ENCODE measurements at places on chromosomes 2 and 18.

DNA sequence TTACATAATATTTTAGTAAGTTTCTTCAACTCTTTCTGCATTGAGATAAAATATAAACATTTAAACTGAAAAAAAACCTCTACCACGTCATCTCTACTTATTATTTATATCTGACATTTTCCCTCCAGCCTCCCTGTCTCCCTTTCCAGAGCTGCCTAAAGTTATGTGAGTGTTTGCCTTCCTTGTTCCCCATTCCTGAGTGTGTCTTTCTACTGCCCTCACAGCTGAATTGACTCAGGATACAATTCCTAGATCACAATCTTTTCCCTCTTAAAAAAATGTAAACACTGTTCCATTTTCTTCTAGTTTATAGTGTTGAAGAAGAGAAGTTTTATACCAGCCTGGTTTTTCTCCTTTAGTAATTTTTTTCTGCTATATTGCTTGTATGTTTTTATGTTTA is 5.3 kb downstream of the TRPM8 start:
- DNase-seq = no peak

DNA sequence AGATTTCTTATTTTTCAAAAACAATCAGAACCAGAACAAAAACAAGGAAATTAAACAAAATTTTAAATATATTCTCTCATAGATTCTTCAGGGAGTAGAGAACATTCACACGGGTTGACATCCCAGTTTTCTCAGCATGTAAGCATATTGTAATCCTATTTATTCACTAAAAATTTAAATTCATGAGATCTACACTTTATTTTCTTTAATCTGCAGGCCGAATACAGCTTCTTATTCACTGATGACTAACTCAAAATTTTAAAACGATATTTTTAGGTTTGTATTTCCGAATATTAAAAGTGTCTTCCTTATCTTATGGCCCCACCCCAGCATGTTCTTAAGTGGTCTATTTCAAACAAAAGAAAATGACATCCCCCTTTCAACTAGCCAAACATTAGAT is 262.4 kb downstream of the MEIS1 start:
- DNase-seq = no peak

DNA sequence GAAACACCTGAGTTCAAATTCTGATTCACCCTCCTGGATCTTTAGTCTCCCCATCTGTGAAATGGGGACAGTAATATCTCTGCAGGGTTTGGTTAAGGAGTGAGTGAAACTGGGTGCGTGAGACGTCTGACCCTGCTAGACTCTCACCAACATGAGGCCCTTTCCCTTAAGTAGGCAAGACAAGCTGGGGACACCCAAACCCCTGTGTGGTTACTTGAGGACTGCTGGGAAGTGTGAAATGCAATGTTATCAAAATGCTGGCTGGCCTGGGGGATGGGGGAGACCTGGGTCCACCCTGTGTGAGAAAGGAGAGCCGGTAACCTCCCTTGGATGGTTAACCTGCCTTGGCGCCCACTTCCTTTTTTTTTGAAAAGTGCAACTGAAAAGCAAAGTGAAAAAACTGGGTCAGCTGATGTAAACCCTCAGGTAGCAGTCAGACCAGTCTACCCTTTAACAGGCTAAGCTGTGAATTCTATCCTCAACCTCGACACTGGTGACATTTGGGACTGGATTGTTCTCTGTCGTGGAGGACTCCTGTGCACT is 82.3 kb downstream of the INPP5D start:
- DNase-seq = no peak

- no peak for DNase-seq
Observed at GRCh38 chr2:147818741-147819140, 26.1 kb upstream of the ACVR2A start.

DNA sequence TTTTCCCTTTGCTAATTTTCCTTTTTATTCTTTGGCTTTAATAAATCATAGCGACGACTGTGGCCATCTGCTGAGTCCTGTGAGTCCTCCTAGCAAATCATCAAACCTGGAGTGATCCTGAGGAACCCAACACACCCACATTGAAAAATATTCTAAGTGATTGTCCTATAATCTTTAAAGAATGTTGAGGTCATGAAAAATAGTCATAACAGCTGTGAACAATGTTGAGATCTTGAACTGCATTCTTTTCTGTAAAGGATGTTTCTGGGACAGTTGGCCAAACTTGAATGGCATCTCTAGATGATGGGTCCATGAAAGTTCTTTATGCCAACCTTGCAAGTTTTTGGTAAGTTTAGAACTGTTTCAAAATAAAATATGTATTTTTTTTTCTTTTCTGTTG is 53.2 kb upstream of the ADAM23 start:
- DNase-seq = no peak

DNA sequence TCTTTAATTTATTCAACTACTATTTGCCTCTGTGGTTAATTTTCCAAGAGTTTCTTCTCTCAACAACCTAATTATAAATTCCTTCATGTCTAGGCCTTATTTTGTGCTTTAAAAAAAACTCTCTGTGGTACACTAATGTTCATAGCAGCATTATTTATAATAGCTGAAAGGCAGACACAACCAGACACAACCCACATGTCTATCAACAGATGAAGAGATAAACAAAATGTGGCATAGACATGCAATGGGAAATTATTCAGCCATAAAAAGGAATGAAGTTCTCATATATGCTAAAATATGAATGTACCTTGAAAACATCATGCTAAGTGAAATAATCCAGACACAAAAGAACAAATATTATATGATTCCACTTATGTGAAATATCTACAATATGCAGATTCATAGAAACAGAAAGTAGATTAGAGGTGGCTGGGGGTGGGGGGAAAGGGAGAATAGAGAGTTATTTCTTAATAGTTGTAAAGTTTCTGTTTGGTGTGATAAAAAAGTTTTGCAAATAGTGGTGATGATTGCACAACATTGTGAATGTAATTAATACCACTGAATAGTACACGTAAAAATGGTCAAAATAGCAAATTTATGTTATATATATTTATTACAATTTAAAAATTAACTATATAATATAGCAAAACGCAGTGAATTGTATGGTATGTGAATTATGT is 28.1 kb upstream of the RASGRP3 start:
- DNase-seq = no peak

DNA sequence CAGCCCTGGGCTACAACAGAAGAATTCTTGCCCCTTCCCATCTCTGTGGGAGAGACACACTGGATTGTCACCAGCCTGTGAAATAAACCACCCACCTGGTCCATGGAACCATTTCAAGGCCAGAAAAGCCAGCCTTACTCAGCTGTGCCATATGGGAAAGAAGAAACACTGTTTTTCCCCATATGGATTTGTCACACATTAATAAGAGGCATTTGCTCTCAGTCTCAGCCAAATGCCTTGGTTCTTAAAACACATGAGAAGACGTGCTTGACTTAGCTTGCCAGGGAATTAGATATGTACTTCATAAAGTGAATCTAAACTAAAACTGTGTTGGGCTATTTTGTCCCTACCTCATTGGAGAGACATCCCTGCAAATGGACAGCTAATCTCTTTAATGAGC is 308.6 kb upstream of the TNP1 start:
- no peak for DNase-seq

- no peak for DNase-seq
Observed at GRCh38 chr2:26483516-26483915, 5.6 kb upstream of the OTOF start.

- DNase-seq = no peak
Observed at GRCh38 chr2:157486596-157487270, 42.8 kb upstream of the CYTIP start.

DNA sequence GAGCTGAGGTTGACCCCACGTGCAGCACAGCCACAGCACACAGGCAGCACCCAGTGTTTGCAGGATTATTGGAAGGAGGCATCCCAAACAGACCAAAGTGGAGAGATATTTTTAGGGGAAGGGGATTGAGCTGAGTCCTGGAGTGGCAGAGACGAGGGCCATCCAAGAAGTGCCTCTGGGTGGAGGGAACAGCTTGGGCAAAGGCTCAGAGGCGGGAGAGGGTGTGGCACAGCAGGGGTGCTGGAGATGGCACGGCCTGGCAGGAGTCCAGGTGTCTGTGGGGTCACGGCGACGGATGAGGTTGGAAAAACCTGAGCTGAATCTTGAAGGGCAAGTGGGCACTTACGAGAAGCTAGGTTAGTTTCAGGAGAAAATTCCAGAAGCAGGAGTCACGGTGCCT is 60.6 kb downstream of the INHBB start:
- DNase-seq = no peak

DNA sequence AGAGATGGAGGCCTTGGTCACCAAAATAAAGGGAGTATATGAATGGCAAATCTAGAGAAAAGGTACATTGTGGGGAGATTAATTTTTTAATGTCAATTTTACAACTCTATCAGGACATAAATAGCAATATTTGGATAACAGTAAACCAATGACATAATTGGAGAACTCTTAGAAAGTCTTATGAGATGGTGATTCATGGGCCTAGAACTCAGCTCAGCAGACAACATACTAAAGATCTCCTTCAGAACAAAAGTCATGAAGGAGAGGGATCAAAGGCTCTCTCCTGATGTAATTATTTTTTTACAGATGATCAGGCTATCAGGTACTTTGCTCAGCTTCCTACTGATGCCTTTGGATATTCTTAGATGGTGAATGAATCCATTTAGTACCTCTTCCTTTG is 90.0 kb downstream of the CRACDL start:
- DNase-seq = no peak

- DNase-seq = no peak
Observed at GRCh38 chr2:73910873-73911547, 15.7 kb upstream of the DGUOK start.

DNA sequence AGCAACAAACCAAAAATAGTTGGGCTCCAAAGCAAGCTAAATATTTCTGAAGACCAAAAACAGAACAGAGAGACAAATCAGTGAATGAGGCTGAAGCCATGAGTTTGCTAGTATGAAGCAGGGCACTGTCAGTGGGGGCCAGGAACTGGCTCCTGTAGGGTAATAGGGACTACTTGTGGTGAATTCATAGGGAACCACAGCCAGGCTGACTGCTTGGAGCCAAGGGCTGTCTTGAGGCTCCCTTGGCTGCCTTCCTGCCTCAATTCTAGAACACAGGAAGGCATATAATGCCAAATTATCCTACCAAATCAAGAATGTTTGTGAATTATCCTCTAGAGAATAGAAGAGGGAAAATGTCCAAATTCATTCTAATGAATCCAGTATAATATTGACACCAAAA is 406.0 kb downstream of the CCDC85A start:
- no peak for DNase-seq

DNA sequence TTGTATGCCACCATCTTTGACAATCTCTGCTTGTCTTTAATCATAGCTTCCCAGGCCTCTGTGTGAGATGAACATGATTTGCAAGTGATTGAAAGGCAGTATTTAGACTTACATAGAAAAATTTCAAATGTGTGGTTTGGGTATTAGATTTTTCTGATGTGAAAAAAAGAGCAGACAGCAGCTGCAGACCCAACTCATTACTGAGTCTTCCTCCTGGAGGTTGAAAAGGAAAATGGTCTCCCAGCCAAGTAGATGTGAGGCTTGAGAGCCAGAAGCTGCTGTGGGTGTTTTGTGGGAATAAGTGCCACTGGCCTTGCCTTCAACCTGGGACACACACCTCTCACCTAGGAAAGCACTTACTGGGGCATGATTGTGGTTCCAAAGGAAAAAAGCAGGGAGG is 92.5 kb downstream of the KCTD18 start:
- DNase-seq = no peak

DNA sequence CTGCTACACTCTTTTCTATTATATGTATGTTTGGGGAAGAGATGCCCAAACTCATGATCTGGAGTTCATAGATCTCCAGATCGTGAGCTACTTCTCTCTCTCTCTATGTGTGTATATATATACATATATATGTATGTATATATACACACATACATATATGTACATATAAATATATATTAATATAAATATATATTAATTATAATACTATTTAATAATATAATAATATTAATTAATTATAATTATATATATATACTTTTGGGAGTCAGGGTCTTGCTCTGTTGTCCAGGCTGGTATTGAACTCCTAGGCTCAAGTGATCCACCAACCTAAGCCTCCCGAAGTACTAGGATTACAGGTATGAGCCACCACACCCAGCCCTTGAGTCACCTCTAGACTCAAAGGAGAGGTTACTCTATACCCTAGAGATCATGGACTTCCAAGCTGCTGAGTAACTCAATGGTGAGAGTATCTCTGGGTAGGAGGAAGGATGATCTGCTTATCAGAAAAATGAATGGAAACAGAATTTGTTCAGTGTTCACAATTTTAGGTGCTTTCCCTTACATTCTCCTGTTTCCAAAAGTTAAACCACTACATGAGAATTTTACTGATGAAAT is 463.5 kb upstream of the TRIB2 start:
- DNase-seq = no peak

- DNase-seq = no peak
Observed at GRCh38 chr2:190481339-190481738, 53.2 kb downstream of the NEMP2 start.

- DNase-seq = no peak
Observed at GRCh38 chr18:77106331-77106730, 26.3 kb downstream of the MBP start.

DNA sequence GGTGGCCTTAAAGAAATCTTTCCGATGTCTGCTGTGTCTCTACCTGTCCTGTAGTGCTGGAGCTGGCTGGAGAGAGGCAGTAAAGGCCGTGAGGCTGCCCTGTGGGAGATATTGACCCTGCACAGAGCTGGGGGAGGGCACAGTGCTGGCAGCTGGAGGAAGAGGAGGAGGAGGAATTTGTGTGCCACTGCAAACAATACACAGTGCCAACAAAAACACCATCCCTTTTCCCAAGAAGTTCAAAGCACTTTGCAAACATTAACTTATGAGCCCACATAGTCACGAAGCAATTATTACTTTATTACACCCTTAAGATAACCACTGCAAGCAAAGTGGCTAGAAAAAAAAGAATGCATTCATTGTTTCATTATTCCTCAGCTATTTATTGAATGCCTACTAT is 45.0 kb upstream of the CYTIP start:
- no peak for DNase-seq

- no peak for DNase-seq
Observed at GRCh38 chr2:169709981-169710380, 15.7 kb downstream of the PHOSPHO2 start.

DNA sequence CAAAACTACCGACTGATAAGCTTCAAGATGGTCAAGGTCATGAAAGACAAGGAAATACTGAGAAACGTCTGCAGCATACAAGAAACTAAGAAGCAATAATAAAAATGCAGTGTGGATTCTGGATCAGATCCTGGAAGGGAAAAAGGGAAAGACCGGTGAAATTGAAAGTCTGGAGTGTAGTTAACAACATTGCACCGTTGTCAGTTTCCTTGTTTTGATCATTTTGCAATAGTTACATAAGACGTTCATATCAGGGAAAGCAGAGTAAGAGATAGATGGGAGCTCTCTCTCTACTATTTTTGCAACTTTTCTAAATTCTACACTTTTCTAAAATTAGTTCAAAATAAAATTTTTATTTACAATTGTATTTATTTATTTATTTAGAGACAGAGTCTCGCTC is 15.0 kb upstream of the ZNF407 start:
- DNase-seq = no peak
